ENCODE measurements at places on chromosomes 4 and X.

GRCh38 chr4:47747211-47747610 lies 90.7 kb downstream of the CORIN start:
- no peak for DNase-seq

DNA sequence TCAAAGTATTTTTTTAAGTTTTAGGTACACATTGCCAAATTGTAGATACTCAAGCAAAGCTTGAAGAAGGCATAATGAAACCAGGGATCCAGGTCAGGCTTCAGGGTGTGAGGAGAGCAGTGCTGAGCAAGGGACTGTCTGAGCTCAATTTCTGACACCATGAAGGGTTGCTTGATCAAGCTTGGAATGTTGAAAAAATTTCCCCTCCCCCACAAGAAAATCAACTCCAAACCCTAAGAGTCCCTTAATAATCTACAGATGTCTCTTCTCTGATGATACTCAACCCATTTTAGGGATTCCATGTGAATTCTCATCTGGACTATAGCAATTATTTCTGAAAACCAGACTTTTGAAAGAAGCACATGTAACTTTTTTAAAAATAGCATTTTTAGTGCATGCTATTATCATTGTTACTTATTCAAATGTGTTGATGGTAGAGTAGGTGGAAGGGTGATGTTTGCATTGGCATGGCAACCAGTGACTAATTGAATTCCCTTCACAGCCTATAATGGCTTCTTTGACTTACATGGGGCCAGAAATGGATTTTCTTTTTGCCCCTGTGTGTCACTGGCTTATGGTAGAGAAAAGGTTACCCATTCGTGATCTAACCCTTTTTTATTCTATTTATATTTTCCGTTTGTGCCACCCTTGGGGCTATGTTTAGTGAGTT lies 252.0 kb downstream of the FBXW7 start:
- DNase-seq, result no peak

DNA sequence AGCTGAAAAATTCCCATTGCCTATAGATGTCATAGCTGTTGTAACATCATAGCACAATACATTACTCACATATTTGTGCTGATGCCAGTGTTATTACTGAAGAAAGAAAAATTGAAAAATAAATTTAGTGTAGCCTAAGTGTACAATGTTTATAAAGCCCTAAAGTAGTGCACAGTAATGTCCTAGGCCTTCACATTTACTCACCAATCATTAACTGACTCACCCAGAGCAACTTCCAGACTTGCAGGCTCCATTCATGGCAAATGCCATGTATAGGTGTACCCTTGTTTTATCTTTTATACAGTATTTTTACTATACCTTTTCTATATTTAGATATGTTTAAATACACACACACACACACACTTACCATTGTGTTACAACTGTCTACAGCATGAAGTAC lies 265.4 kb upstream of the MAGEB18 start:
- no peak for DNase-seq

- DNase-seq, result no peak
Measured at GRCh38 chrX:11913001-11913400, 155.0 kb downstream of the MSL3 start.

- DNase-seq, result no peak
Measured at GRCh38 chrX:118523920-118524319, 28.3 kb downstream of the DOCK11 start.

DNA sequence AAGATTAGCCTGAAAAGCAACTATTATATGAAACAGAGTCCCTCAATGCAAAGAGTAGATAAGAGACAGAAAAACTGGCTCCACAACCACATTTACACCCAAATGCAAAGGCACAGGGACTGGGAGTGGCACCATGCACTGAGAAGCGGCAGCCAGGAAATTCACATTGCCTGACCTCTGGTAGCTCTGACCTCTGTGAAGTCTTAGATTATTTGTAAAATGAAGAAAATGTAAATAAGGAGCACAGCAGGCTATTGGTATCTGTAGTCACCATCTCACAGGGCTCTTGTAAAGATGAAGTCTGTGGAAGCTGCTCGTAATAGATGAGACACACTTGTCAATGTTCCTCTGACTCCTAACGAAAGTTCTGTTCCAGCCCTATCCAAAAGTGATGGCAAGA lies 69.7 kb downstream of the FAT1 start:
- DNase-seq, result no peak

GRCh38 chr4:150382028-150382427 lies 199.9 kb upstream of the MAB21L2 start:
- no peak for DNase-seq

DNA sequence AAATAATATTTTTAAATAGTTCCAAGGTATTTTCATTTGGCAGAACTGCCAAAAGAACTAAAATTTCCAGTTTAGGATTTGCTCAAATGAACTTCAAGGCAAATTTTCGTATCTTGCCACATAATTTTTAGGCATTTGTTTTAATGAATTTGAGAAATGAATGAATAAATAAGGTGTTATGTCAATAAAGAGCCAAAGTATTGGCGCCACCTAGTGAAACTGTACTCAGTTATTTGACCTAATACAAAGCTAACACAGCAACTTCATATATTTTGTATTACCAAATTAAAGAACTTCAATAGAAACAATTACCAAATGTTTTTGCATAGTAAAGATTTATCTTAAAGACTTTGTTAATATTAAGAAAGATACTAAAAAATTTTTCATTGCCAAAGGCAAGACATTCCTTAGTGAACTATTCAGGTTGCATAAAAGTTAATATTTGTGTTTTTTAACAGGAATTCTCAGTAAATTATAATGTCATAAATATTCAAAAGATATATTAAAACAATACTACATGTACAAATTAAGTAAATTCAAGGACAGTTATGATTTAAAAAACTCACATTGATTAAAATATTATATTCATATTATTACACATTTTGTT lies 50.3 kb downstream of the STPG2 start:
- DNase-seq, result no peak

DNA sequence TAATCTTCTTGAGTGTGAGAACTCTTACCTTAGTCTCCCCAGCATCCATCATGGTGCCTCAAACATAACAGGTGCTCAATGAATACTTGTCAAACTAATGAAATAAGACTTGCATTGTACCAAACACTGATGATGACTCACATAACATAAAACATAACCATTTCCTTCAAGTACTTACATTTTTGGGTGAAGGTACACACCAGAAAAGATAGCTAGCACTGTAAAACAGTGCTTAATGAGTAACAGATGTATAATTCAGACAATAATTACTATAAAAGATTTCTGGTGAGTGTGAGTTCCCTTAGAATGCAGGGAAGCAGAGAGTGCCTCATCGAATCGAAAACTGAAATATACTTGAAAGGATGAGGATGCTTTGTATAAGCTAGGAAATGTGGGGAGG lies 70.1 kb upstream of the HCCS start:
- DNase-seq, result no peak

GRCh38 chr4:125688841-125689240 lies 374.1 kb downstream of the FAT4 start:
- no peak for DNase-seq

GRCh38 chr4:2843941-2844584 lies 419 bp downstream of the ADD1 start:
- DNase-seq, result no peak

GRCh38 chr4:11966782-11967181 lies 538.1 kb upstream of the HS3ST1 start:
- no peak for DNase-seq

DNA sequence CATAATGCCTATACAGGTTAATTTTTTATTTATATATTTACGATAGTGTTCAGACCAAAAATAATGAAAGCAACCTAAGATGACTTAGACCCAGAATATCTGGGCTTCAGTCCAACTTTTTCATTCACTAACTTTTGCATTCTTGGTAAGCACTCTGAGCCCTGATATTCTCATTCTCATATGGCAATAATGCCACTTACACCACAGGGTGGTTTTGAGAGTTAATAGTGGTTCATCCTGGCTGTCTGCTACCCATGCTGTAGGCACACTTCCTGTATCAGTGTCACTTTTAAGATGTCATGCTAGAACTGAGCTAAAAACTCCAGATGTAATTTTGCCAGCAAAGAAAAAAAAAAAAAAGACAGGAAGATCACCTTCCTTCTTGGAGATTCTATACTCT lies 508.7 kb upstream of the FMR1 start:
- no peak for DNase-seq

GRCh38 chr4:184385705-184386141 lies 88.6 kb downstream of the IRF2 start:
- DNase-seq, result no peak

DNA sequence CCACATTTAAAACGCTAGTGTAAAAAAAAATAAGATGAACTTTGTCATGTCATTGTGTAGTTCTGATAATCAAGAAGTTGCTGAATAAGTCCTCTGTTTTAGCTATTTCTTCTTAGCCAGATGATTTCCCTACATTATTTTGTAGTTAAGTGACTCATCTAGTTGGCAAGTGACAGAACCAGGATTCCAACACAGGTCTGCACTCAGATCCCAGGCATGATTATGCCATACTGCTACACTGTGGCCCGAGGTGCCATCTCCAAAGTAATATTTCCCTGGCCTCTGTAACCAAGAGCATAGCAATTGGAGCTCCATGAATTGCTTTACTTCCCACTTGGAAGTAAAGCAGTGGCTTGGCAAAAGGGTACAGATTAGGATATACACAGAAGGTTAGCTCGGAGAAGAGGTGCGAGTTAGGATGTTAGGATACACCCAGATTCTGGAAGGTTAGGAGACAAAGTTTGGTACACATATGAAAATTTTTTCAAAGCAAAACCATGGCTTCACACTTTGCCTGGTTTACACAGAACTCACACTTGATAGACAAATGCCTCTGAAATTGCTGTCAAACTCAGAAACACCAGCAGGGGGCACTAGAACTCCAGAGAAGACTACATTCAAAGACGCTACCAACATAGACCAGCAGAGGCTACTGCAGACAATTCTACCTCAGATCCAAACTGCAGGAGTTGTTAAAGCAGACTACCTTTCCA lies 41.4 kb downstream of the SRPX2 start:
- DNase-seq, result peak; percentile 10

- DNase-seq, result no peak
Measured at GRCh38 chr4:40196724-40197281, at the start of gene RHOH. RHOH (plus strand) TSS chr4:40197031; CDS start chr4:40243387, 46,356 bp downstream.

DNA sequence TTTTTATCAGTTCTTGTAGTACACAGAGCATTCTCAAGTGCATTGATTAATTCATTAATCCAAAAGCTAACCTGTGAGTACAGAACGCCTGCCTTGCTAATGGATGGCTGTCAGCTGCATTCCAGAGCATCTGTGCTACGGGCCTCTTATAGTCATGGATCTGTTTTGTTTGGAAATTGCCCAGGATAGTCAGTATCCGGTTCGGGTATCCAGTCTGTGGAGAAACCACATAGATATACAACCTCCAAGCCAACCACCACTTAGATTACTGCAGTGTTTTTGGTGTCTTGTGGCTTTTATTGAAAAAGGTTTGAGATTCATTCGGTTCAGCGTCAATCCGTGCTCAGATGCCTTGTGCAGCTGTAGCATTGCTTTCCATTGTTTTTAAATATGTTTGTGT lies 4.0 kb downstream of the LAP3 start:
- no peak for DNase-seq

Measured in NCI-H187 (cell line).